ENCODE measurements at places on chromosomes 16 and 17.

DNA sequence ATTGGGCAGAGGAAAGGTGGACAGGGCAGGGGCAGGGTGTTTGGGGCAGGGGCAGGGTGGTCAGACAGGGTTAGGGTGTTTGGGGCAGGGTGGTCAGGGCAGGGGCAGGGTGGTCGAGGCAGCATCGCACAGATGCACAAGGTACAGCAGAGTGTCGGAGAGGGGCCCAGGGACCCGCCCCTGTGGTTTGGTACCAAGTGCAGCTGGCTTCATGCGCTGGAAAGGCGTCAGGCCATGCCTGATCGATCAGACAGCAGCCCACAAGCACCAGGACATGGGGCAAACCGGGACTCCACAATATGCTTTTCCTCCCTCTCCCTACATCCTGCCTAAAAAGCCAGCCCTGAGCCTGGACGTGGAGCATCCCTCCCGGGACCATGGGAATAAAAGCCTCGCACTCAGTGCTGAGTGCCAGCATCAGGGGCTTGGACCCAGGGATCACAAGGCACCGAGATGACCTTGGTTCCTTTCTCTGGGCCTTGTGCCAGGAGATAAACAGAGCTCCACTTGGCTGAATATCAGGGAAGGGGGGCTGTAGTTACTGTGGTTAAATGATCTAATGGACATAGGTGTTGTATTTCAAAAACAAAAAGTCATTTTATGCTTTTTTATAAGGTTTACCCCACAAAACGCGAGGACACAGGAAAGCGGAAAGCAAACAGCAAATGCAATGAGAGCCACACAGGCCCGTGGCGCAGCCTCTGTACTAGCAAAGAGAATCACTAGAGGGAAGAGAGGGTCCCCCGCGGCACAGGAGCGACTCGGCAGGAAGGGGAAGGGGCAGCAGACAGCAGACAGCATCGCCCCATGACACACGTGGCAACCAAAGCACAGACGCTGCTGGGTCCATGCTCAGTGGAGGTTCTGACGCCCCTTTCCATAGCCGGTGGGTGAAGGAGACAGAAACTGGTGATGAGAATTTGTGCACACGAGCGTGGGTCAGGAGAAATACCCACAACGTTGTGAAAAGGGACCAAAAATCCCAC is 5.3 kb upstream of the HEXD start:
- no peaks in the 10 kb centered on the region for H3K27me3 ChIP-seq
- peak overlapping the region; percentile 36 for H3K4me3 ChIP-seq
- no peak overlapping the region for H3K27ac ChIP-seq
- DNase-seq, result no peak

DNA sequence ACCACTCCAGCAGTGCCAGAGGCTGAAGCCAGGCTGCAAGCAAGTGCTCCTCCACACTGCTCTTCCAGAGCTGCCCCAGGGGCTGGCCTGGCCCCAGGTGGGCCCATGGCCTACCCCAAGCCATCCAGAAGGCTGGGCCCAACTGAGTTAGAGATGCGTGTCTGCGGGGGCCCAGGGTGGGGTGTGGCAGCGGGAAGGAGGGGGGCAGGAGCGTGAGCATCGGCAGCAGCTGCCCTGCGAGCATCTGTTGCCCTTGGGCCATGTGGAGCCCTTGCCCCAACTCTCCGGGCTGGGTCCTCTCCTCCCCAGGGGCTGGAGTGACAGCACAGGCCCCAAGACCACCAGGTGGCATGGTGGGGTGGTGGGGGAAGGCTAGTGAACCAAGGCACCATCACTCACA is 7.3 kb upstream of the SREBF1 start:
- H3K4me3 ChIP-seq, result no peak overlapping the region
- H3K4me1 ChIP-seq, result peaks cover 19% of the 10 kb centered on the region
- DNase-seq, result no peak
- H3K27me3 ChIP-seq, result no peaks in the 10 kb centered on the region
- no peaks in the 10 kb centered on the region for H3K36me3 ChIP-seq

DNA sequence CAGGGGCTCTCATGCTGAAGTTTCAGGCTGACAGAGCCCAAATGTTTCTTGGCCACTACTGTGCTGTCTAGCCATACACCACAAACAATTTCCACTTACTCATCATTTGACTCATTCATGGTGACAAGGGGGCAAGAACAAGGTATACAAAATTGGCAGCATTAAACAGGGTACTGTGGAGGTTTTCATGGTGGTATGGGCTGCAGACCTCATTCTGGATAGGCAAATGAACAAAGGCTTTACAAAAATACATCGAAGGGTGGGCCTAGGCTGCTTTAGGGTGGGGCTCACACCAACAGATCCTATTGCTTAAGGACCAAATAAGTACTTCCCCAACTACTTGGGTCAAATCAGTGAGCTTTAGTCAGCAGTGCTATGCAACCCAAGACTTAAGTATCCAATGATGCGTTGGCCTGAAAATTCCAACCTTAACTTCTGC is 53.0 kb downstream of the N4BP1 start:
- DNase-seq, result no peak
- no peak overlapping the region for H3K4me3 ChIP-seq
- H3K36me3 ChIP-seq, result peaks cover 15% of the 10 kb centered on the region
- no peaks in the 10 kb centered on the region for H3K27me3 ChIP-seq
- peaks cover 56% of the 10 kb centered on the region for H3K4me1 ChIP-seq
- no peak overlapping the region for H3K27ac ChIP-seq

- H3K27me3 ChIP-seq, result no peaks in the 10 kb centered on the region
- peaks cover 5% of the 10 kb centered on the region for H3K36me3 ChIP-seq
- no peak for DNase-seq
- peaks cover 20% of the 10 kb centered on the region for H3K4me1 ChIP-seq
- no peak overlapping the region for H3K4me3 ChIP-seq
- H3K27ac ChIP-seq, result peak overlapping the region; percentile 53
Measured at GRCh38 chr17:29949696-29950095, 8.3 kb downstream of the EFCAB5 start.

DNA sequence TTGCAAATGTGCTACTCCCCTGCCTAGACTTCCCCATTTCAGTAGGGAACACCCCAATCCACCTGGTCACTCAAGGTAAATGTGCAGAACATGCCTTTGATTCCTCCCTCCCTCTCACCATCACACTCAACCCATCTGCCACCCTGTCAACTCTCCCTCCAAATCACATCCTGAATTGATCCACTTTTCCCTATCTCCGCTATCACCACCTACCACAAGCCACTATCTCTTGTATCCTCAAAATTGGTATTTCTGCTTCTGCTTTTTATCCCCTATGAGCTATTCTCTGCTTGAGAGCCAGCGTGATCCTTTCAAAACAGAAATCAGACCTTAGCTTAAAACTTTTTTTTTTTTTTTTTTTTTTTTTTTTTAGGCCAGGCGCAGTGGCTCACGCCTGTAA is 5.4 kb upstream of the NOL11 start:
- H3K27me3 ChIP-seq, result no peaks in the 10 kb centered on the region
- H3K36me3 ChIP-seq, result no peaks in the 10 kb centered on the region
- no peak for DNase-seq
- H3K4me3 ChIP-seq, result no peak overlapping the region
- H3K4me1 ChIP-seq, result peaks cover 11% of the 10 kb centered on the region

DNA sequence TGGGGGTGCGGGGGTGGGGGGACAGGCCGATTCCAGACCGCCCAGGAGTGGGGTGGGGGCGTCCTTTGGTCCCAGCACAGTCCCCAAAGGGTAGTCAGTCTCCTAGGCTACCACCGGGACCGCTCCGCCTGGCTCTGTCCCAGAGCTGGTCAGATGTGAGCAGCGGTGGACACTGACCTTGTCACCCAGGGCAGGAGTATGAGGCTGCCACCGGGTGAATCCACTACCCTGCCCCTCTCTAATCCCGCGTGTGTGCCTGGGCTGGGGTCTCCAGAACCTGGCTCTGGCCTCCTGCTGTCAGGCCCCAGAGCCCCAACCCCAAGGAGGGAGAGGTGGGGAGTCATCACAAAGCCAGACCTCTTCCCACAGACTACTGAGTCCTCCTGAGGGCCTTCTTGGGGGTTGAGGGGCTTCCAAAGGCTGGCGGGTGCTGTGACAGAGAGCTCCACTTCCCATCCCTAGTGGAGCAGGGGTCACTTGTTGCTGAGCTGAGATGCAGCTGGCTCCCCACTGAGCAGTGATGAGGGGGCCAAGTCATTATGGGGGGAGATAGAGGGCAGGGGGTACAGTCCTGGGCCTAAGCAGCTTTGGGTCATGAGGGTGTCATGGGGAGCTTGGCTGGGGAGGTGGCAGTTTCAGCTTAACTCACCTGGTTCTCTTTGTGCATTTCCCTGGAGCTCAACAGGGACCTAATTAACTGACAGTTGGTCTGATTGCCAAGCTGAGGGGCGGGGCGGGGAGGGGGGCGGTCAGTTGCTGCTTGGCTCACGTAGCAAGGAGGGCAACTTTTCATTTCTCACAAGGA is 1.2 kb downstream of the PPP1R1B start:
- no peak overlapping the region for H3K27ac ChIP-seq
- peaks cover 4% of the 10 kb centered on the region for H3K4me1 ChIP-seq
- no peaks in the 10 kb centered on the region for H3K36me3 ChIP-seq
- H3K4me3 ChIP-seq, result no peak overlapping the region
- H3K27me3 ChIP-seq, result peaks cover 94% of the 10 kb centered on the region
- no peak for DNase-seq
